ENCODE measurements at places on chromosomes 16 and 17.

GRCh38 chr17:63293323-63294075 is 152.6 kb downstream of the CYB561 start:
- no peak for DNase-seq

DNA sequence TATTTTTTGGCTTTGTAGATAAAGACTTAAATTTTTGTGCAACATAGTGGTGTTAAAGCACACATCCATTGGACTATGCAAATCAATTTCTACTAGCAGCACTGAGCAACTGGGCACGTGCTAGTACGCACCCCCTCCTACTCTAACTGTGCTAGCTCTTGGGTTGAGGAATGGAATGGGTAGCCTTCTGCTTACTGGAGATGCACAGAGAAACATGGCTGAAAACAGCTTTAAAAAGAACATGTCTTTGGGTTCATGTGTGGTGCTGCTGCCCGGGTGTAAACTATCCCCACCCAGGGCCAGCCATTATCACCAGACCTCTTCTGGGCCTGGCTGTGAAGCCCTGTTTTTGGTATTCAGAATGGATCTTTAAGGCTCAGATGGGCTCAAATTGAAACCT is 7.3 kb downstream of the ESRP2 start:
- DNase-seq, result no peak

- DNase-seq, result no peak
Measured at GRCh38 chr17:1073241-1073962, 76.5 kb downstream of the TIMM22 start.

GRCh38 chr17:4693416-4693815 is 10.5 kb downstream of the PELP1 start:
- DNase-seq, result no peak

DNA sequence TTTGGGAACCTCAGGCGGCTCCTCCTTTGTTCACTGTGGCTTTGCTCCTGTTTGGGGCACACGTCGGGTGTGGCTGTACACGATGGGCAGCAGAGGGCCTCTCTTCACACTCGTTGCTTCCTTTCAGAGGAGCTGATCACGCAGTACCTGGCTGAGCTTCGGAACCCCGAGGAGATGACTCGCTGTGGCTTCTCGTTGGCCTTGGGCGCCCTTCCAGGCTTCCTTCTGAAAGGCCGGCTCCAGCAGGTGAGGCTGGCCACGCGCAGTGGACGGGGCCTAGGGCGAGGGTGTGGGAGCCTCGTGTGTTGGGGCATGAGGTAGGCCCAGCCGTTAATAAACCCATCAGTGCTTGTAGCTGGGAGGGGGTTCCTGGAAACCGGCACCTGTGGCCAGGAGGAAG is 85.0 kb upstream of the ZNF750 start:
- no peak for DNase-seq

DNA sequence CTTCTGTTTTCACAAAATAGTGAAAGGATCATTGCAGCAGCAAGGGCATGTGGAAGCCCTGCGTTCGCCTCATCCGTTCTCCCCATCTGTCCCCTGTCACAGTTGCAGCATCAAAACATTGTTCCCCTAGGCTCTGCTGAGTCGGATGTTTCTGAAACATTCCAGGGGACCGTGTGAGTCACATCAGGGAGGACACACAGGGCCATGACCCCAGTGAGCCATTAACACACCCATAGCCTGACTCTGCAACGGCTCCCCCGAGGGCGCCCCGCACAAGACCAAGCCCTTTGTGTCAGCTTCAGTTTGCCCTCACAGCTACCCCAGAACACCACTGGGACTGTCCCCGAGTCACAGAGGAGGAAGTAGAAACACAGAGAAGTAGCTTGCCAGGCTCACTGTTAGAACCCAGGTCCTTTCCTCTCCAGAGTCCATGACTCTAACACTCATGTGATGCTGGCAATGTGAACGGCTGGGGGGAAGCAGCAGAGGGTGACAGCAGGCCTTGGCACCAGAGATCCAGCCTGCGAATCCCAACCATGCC is 63.3 kb upstream of the HSBP1 start:
- DNase-seq, result no peak

GRCh38 chr16:67555795-67556212 is 6.5 kb upstream of the CTCF start:
- no peak for DNase-seq

DNA sequence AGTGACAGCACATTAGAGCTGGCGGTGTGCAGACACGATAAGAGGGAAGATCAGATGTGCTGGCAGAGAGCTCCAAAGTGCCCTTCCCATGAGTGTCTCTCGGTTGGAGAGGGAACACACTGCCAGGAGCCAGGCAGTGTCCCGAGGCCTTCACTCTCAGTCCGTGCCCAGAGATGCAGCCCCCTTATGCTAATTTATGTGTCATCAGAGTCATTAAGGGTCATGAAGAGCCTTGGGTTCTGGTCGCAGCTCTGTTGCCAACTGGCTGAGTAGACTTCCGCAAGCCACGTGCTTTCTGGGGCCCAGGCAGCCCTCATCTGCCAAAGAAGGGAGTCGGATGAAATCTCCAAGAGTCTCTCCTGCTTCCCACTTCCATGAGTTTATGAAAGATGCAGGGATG is 232.5 kb downstream of the MSI2 start:
- no peak for DNase-seq
